ENCODE measurements at places on chromosomes 2 and 18.

GRCh38 chr2:136207665-136208064, 89.7 kb upstream of the CXCR4 start:
- no peak for DNase-seq

- DNase-seq, result peak; percentile 42
These were observed 37.6 kb upstream of the MCM6 start for GRCh38 chr2:135913727-135914365.

GRCh38 chr2:191268596-191268995, 23.4 kb downstream of the MYO1B start:
- DNase-seq, result no peak

- no peak for DNase-seq
These were observed 42.7 kb upstream of the MSH2 start for GRCh38 chr2:47360283-47360682.

GRCh38 chr2:68141875-68142274, 15.8 kb upstream of the PNO1 start:
- no peak for DNase-seq

DNA sequence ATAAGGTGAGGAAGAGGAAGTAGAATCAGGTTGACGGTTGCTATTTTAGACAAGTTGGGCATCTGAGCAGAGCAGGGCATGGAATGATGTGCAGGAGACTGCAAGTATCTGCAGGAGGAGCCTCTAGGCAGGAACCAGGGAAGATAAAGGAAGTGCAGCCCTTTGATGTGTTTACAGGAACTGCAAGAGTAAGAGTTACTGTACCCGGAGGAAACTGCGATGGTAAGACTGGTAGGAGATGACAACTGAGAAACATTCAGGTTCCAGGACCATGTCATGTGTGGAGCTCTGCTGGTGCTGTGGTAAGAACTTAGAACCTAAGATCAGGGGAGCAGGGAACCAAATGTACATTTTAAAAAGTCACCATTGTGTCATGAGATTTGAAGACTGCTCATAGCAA, 134.3 kb upstream of the STON1 start:
- no peak for DNase-seq

DNA sequence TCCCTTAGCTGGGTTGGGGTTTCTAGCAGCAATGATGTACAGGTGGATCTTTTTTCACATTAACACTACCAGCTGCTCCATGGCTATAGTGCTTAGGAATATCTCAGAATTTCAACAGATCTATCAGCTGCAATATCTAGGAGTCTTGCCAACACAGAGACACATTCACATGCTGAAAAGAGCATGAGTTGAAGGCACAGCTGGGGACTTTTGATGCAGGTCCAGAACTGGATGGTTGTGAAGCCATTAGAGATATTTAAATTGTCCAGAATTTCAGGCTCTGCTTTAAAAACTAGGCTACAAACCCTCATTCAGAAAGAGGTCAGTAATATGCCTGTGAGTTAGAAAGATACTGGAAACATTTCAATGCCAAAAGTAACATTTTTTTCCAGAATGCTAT, 122.2 kb upstream of the CCDC195 start:
- DNase-seq, result no peak

DNA sequence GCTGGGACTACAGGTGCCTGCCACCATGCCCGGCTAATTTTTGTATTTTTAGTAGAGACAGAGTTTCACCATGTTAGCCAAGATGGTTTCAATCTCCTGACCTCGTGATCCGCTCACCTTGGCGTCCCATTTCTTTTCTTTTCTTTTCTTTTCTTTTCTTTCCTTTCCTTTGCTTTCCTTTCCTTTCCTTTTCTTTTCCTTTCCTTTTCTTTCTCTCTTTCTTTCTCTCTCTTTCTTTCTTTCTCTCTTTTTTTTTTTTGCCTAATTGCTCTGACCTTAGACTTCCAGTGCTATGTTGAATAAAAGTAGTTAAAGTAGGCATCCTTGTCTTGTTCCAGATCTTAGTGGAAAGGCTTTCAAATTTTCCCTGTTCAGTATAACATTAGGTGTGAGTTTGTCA, 41.0 kb upstream of the REEP1 start:
- no peak for DNase-seq

- DNase-seq, result no peak
These were observed 12.5 kb downstream of the ERBB4 start for GRCh38 chr2:212526059-212526458.

GRCh38 chr18:10314066-10314465, 140.4 kb upstream of the APCDD1 start:
- no peak for DNase-seq

GRCh38 chr2:9258953-9259399, 52.4 kb downstream of the ASAP2 start:
- no peak for DNase-seq

GRCh38 chr18:74718312-74718711, 120.6 kb downstream of the ZNF407 start:
- DNase-seq, result no peak

GRCh38 chr18:35185771-35186170, 55.1 kb upstream of the ZNF397 start:
- no peak for DNase-seq

DNA sequence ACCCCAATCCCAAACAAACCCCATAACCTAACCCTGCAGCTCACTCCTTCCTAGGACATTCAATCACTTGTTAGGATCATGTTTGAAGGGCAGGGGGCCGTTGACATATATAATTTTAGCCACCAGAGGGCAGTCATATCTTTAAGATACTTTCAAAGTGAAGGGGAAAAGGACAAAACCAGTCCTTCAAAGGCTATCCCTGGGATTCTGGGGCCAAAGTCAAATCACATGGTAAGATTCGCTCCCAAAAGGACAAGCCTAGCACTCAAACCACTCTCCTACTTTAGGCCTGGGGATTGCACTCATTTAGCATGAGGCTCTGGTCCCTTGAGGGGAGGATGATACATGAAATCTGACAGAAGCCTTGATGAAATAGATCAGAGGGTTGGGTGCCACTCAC, 44.6 kb downstream of the HAUS1 start:
- DNase-seq, result peak; percentile 25

- DNase-seq, result no peak
These were observed 21.1 kb downstream of the UGP2 start for GRCh38 chr2:63862806-63863205.

DNA sequence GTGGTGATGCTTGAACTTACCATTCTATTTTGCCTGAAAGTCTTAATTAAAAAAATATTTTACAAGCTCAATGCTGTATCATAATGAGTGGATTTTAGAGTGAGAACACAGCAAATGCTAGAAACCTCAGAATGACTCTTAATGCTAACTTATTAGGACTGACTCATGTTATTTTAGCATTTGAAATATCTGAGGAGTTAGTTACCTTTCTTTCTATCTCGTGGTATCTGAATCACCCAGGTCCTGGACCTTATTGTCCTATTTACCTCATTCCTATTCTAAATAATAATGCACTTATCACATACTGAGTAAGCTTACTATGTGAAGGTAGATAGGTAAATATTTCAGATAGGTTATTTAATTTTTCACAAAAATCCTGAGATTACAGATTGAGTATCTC, 70.7 kb downstream of the SOS1 start:
- DNase-seq, result no peak

- DNase-seq, result no peak
These were observed 182.6 kb downstream of the PID1 start for GRCh38 chr2:229088517-229088913.

- DNase-seq, result no peak
These were observed 214.2 kb downstream of the ICOS start for GRCh38 chr2:204150721-204151120.

DNA sequence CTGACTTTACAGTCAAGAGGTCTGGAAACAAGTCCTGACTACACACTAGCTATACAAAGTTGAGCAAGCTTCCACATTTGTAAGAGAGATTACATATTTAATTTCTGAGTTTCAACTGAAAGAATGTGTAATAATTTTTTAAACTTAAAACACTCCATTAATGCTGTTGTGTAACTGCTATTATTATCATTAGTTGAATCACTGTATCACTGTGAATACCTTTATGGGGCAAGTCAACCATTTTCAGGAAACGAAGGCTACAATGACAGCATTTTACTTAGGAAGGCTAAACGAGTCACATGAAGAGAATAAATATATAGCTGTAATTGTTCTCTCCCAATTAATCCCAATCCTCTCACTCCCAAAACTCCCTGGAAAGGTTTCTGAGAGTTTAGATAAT, 46.3 kb downstream of the TRIP12 start:
- DNase-seq, result no peak

DNA sequence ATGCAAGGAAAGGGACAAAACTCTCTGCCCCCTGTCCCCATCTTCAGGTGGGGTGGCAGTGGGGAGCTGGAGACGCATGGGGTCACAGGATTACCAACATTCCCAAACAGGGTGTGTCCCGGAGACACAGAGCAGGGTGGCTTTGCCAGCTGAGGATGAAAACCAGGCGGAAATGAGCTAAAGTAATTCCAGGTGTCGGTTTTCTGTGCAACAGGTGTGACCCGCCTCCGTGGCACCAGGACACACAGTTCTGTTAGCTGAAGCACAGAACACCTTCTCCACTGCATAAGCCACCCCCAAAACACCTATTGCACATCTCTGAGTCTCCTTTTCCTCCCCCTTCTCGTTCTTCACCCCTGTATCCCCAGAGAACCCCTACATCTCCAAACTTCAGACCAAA, 122.7 kb upstream of the GLI2 start:
- DNase-seq, result no peak

DNA sequence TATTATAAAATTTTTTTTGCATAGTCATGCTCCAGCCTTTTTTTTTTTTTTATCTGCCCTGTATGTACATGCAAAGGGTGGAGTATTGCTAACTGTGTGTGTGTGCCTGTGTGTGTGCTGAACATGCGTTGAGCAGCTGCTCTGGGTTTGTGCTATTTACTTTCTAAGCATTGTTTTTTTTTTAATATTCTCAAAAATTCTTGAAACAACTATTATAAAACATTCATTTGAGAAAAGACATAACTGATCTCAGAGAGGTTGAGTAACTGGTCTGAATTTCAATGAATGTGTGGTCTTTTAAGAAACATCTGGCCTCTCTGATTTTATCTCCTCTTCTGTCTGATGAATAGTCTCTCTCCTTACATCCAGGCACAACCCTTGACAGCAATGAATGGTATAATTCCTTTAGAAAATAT, 366.0 kb upstream of the SLC14A2 start:
- no peak for DNase-seq

GRCh38 chr2:241774419-241775222, 2.0 kb upstream of the GAL3ST2 start:
- no peak for DNase-seq

DNA sequence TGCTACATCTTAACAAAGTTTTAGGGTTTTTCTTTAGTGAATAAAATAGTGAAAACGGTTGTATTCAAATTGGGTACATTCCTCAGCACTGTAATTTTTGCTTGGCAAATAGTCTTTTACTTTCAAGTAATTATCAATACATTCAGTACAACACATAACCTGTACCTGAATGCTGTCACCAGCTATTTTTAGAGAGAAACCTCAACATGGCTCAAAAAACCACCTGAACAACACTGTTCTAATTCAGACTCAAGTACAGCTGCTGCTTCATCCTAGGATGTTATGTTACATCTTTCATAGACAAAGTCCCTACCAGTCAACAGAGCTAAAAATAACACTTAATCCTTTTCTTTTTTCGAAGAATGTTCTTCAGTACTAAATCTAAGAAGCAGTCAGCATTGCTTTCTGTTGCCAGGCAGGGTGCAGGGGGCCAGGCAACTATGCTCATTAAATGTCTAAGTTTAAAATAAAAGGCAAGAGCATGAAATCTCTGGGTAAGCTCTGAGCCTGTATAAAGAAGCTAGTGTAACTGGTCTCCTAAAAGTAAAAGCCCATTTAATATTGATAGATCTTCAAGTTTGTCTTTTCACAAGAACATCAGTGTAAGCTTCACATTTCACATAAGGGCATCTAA, 20.5 kb downstream of the PDIA6 start:
- no peak for DNase-seq

GRCh38 chr2:98524168-98524567, 79.5 kb downstream of the INPP4A start:
- DNase-seq, result no peak

GRCh38 chr18:31267823-31268481, 50.0 kb upstream of the DSG1 start:
- DNase-seq, result no peak

GRCh38 chr2:10501451-10501961, 53.4 kb upstream of the ODC1 start:
- DNase-seq, result no peak

DNA sequence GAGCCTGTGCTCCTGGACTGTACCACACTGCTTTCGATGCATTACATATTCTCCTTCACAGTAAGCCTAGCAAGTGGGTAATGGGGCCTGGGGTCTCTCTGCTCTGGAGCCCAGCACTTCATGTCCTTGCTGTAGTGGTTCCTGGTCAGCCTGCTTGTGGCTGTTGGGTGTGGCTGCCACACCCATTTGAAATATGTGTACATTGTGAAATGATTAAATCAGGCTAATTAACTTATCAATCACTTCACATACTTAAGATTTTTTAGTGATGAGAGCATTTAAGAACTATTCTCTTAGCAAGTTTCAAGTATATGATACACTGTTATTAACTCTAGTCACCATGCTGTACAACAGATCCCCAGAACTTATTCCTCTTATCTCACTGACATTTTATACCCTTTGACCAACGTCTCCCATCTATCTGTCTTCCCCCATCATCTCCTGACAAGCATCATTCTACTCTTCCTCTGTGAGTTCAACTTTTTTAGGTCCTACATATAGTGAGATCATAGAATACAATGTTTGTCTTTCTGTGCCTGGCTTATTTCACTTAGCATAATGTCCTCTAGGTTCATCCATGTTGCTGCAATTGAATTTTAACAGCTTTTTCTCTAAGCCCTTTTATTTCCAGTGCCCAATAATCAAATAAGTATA, 92.1 kb downstream of the LYPD6 start:
- DNase-seq, result no peak

DNA sequence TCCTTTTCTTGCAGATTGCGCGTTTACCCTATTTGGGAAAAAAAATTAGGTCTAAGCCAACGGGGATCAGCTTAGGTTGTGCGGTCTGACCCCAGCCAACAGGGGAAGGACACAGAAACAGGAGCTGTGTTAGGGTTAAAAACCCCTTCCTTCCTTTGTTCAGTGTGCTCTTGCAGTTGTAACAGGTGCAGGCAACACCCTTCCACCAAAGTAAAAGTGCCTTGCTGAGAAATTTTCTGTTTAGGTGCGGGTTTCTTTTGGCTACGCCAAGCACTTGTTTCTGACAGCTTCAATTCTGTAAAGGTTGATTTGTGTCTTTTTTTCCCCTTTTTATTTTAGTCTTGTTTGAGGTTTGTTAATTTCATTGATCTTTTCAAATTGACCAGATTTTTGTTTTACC, 92.5 kb downstream of the PTPN4 start:
- DNase-seq, result no peak

DNA sequence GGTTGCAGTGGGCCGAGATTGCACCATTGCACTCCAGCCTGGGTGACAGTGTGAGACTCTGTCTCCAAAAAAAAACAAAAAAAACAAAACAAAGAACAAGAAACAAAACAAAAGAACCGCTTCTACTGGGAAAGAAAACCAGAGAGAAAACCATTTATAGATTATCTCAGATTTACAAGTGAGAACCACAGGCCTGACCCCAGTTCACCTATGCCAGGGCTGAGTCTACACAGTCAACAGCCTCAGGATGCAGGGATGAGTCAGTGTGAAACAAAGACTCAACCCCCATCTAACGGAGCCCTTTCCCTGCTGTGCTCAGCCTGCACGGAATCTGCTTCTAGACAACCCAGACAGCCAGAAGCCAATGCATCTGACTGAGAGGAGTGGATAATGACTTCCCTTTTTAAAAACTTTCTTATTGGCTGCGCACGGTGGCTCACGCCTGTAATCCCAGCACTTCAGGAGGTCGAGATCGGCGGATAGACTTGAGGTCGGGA, 25.5 kb upstream of the YWHAQ start:
- peak; percentile 14 for DNase-seq

GRCh38 chr18:50094221-50094773, 100.7 kb downstream of the MYO5B start:
- DNase-seq, result no peak

Data from activated T-cell treated with anti-CD3 and anti-CD28 coated beads for 4 hours (primary cell).